Ascending aorta (tissue), 2 donors: ENCODE measurements at places on chromosomes 12 and 14. TPM values are rescaled to one million over a fixed set of nuclear protein-coding genes. Genes with fewer than 3 reads are reported as not detected.

DNA sequence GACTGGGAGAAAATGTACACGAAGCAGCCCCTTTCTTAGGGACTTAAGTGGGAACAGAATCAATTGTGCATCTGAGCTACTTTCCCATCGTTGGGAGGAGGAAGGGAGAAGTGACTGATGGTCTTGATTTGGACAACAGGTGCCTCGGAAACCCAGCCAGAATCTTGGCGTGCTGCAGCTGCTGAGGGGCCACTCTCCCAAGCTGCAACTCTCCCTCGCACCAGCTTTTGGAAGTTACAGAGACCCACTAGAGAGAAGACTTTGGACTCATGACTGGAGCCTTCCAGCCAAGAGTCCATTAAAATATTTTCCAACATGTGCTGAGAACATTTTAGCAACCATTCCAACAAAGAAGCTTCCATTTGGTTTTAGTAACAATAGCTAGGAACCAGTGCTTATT lies 52.3 kb downstream of the GNS start:
- DNase-seq = no peak
- no peak overlapping the region for H3K27ac ChIP-seq
- H3K4me3 ChIP-seq = no peak overlapping the region
- H3K36me3 ChIP-seq = peaks cover 5% of the 10 kb centered on the region
- no peaks in the 10 kb centered on the region for H3K4me1 ChIP-seq

Gene PLXNC1
- 1.8 TPM for total RNA-seq

DNA sequence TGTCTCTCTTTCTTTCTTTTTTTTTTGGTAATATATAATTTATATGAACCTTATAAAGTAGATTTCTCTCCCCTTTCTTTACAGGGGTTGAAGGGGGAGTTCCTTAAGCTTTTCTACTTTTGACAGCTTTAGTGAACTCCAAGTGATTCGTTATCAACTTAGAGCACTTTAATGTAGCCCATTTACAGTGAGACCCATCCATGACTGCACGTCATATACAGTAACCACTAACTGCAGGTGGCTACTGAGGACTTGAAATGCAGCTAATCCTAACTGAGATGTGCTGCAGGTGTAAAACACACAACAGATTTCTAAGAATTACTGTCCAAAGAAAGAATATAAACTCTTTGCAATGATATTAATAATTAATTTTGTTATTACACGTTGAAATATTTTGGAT lies 582 bp downstream of the LRRIQ1 start:
- H3K4me3 ChIP-seq = peak overlapping the region; percentile 50
- H3K4me1 ChIP-seq = no peaks in the 10 kb centered on the region
- no peak for DNase-seq
- H3K27me3 ChIP-seq = no peaks in the 10 kb centered on the region
- no peaks in the 10 kb centered on the region for H3K36me3 ChIP-seq

DNA sequence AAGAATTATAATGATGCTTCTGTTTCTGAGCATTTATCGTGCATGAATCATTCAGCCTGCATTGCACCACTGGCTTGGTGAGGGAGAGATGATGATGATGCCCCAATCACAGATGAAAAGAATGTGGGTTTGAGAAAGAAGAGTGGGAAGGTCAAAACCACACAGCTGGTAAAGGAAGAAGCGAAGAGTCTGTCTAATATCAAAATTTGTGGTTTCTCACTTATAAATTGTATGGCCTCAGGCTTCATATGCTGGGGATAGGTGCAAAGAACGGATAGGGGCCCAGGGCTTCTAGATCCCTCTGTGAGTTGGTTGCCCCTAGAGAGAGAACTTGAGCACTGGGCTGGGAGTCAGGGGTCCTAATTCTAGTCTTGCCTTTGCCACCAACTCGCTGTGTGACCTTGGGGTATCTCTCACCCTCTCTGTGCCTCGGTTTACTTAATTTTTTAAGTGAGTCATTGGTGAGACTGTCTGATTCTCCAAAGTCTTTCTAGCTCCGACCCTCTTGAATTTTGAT lies 2.2 kb downstream of the OASL start:
- no peaks in the 10 kb centered on the region for H3K4me1 ChIP-seq
- no peaks in the 10 kb centered on the region for H3K27me3 ChIP-seq
- H3K36me3 ChIP-seq = no peaks in the 10 kb centered on the region
- H3K4me3 ChIP-seq = no peak overlapping the region

Gene ITGA7
- total RNA-seq = 246 TPM

Gene TRIAP1
- 12.1 TPM for total RNA-seq

GRCh38 chr14:34580381-34580780 lies 40.9 kb upstream of the EAPP start:
- no peak overlapping the region for H3K27ac ChIP-seq
- H3K4me1 ChIP-seq = no peaks in the 10 kb centered on the region
- no peaks in the 10 kb centered on the region for H3K27me3 ChIP-seq
- DNase-seq = no peak
- H3K4me3 ChIP-seq = no peak overlapping the region

Gene RNASE4
- 23.2 TPM for total RNA-seq

- H3K27ac ChIP-seq = no peak overlapping the region
- H3K27me3 ChIP-seq = no peaks in the 10 kb centered on the region
- no peak for DNase-seq
- no peaks in the 10 kb centered on the region for H3K36me3 ChIP-seq
- H3K4me1 ChIP-seq = no peaks in the 10 kb centered on the region
These were observed 1131.0 kb downstream of the AACS start for GRCh38 chr12:126196263-126196662.

Gene WNT1
- not detected for total RNA-seq

DNA sequence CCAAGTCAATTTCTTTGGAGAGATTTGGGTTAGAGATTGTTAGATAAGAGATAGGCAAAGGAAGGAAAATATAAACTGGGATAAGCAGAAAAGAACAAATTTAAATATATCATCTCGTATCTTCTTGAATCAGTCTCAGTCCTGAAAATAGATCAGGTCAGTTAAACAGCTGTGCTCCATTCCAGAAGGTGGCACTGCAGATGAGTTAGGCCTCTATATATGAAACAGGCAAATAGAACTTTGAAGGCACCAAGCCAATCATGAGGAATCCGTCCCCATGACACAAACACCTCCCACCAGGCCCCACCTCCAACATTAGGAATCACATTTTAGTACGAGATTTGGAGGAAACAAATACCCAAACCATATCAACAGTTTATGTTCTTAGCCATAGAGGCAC lies 605.5 kb upstream of the USP15 start:
- no peak overlapping the region for H3K4me3 ChIP-seq
- no peaks in the 10 kb centered on the region for H3K36me3 ChIP-seq

DNA sequence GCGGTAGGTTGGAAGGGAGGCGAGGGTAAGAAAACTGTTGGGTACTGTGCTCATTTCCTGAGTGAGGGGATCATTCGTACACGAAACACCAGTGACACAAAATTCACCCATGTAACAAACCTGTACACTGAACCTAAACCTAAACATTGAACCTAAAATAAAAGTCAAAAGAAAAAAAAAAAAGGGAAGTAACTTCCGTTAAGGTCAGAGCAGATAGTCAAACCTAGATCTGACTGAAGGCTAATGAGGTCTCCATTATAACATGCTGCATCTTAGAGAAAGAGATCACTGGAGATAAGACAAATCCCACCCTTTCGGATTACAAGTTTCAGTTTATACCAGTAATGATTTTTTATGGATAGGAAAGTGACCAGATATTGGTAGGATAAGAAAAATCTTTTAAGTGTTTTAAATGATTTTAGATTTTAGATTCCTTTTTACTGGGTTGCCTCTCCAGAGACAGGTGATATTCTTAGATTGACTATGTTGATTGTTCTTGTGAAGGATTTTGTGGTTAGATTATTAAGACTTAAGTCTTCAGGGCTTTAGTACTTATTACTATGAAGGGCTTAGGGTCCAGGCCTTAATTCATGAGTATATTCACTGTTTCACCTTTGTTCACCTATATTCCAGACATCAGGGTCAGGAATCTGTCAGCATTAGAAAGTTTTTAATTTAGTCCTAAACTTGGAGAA lies 11.2 kb upstream of the NCKAP1L start:
- no peaks in the 10 kb centered on the region for H3K4me1 ChIP-seq
- no peaks in the 10 kb centered on the region for H3K27me3 ChIP-seq
- no peak for DNase-seq
- H3K36me3 ChIP-seq = no peaks in the 10 kb centered on the region

Gene B4GALNT3
- 10.4 TPM for total RNA-seq

Gene RNASE1
- total RNA-seq = 515 TPM

DNA sequence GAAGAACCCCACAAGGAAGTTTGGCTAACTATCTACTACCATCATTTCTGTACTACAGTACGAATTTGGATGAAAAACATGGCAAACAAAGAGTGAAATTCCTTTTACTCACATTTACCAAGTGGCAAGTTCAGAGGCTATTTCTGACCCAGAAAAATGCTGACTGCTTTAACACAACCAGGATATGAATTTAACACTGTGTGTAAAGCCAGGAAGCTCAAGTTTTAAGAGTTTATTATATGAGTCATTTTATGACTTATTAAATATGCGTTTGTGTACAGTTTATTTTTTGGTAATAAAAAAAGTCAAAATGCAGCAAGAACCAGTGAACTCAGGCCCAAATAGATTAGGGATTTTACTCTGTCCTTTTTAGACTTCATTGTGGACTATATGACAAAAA lies 58.4 kb upstream of the STAC3 start:
- no peaks in the 10 kb centered on the region for H3K36me3 ChIP-seq
- no peaks in the 10 kb centered on the region for H3K27me3 ChIP-seq
- DNase-seq = no peak

Gene TGM1
- 1.7 TPM for total RNA-seq

- no peaks in the 10 kb centered on the region for H3K4me1 ChIP-seq
- DNase-seq = no peak
- no peak overlapping the region for H3K4me3 ChIP-seq
- no peaks in the 10 kb centered on the region for H3K27me3 ChIP-seq
These were observed 151.6 kb upstream of the ARID2 start for GRCh38 chr12:45577844-45578399.

- H3K27me3 ChIP-seq = no peaks in the 10 kb centered on the region
- H3K4me1 ChIP-seq = no peaks in the 10 kb centered on the region
- no peak for DNase-seq
- no peak overlapping the region for H3K27ac ChIP-seq
- H3K4me3 ChIP-seq = no peak overlapping the region
These were observed 180.8 kb downstream of the C12orf50 start for GRCh38 chr12:87848248-87848868.

- peak overlapping the region; percentile 87 for H3K27ac ChIP-seq
- peak overlapping the region; percentile 20 for H3K4me3 ChIP-seq
- DNase-seq = peak; percentile 67
- H3K4me1 ChIP-seq = peaks cover 7% of the 10 kb centered on the region
These were observed 41.2 kb upstream of the MED13L start for GRCh38 chr12:116318576-116319232.

Gene SLC7A7
- 7.6 TPM for total RNA-seq

GRCh38 chr12:95440401-95440800 lies 33.6 kb upstream of the METAP2 start:
- H3K27me3 ChIP-seq = no peaks in the 10 kb centered on the region
- no peak for DNase-seq
- H3K4me3 ChIP-seq = no peak overlapping the region
- no peaks in the 10 kb centered on the region for H3K4me1 ChIP-seq

Gene IFNG-AS1
- total RNA-seq = not detected

DNA sequence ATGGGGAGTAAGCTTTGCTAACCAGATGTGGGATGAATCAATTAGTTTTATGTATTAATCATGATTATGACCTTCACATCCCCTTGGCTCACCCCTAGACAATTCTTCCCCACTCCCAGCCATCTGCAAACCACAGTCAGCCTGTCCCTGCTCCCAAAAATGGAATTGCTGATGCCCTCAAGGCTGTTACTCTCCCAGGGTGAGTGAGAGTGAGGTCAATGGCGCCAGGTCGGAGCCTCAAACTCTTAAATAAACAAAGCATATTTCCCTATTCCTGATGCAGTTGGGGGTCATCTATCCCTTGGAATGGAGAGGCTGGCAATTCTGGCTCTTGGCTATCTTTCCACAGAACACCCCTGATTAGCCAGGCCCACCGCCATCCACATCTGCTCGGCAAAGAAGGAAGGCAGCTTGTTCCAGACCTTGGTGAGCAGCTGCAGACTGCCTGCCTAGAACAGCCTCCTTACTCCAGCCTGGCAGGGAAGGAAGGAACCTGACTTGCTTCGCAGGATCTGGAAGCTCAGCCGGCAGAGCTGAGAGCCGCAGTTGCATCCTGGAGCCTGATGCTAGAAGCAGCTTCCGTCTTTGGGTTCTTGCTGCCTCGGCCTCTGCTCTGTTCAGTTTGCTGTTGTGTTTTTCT lies 57.0 kb downstream of the SMUG1 start:
- H3K4me1 ChIP-seq = peaks cover 6% of the 10 kb centered on the region
- DNase-seq = no peak
- no peak overlapping the region for H3K4me3 ChIP-seq
- no peak overlapping the region for H3K27ac ChIP-seq
- H3K36me3 ChIP-seq = no peaks in the 10 kb centered on the region
